ENCODE measurements at places on chromosomes 11 and 22. TPM values are rescaled to one million over a fixed set of nuclear protein-coding genes. Genes with fewer than 3 reads are reported as not detected.

Gene DGCR8
- total RNA-seq: 53.1 TPM

Gene BIRC3
- total RNA-seq: 2.2 TPM

Gene OR8D4
- not detected for total RNA-seq

Gene PRG3
- not detected for total RNA-seq

Gene HBB
- total RNA-seq: not detected

Gene CCDC73
- not detected for total RNA-seq

GRCh38 chr11:117282956-117283355, 8.2 kb upstream of the BACE1-AS start:
- no peaks in the 10 kb centered on the region for H3K27me3 ChIP-seq
- peaks cover 17% of the 10 kb centered on the region for H3K4me1 ChIP-seq
- peaks cover 4% of the 10 kb centered on the region for H3K36me3 ChIP-seq
- no peak overlapping the region for H3K4me3 ChIP-seq

- DNase-seq: no peak
- H3K27me3 ChIP-seq: no peaks in the 10 kb centered on the region
- H3K4me1 ChIP-seq: no peaks in the 10 kb centered on the region
- H3K4me3 ChIP-seq: no peak overlapping the region
- H3K27ac ChIP-seq: no peak overlapping the region
These were observed 119.8 kb upstream of the SORL1-AS1 start for GRCh38 chr11:121572571-121573059.

DNA sequence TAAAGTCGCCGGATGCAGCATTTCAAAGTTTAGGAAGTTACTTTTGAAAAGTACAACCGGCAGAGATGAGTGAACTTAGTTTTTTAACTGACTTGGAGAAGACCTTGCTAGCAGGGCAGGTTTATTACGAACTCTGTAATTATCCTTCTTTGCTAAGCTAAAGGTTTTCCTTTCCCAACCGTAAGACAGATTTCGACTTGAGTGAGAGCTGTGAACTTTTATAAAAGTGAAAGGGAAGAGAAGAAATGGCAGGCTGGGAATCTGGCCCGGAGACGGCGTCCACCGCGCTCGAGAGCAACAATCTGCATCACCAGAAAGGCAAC, 659 bp upstream of the TEAD1 start:
- peak overlapping the region; percentile 91 for H3K27ac ChIP-seq
- H3K4me3 ChIP-seq: peak overlapping the region; percentile 81
- H3K4me1 ChIP-seq: peaks cover 15% of the 10 kb centered on the region
- no peaks in the 10 kb centered on the region for H3K27me3 ChIP-seq
- DNase-seq: no peak
- H3K36me3 ChIP-seq: no peaks in the 10 kb centered on the region

DNA sequence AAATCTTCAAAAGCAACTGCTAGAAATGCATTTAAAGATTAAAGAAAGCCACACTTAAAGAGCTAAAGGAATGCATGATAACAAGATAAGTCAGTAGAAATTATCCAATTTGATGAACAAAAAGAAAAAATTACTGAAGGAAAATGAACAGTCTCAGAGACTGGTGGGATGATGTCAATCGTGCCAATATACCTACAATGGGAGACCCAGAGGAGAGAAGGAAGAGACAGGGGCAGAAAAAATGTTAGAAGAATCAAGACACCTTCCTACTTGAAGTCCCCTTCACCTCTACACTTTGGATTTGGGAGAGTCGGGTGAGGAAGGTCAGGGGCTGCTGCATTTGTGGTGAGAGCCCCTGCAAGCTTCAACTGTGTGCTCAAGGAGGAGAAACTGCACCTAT, 216.3 kb downstream of the BUD13 start:
- no peak for DNase-seq
- no peaks in the 10 kb centered on the region for H3K36me3 ChIP-seq
- H3K27ac ChIP-seq: no peak overlapping the region
- H3K4me3 ChIP-seq: no peak overlapping the region
- no peaks in the 10 kb centered on the region for H3K4me1 ChIP-seq

DNA sequence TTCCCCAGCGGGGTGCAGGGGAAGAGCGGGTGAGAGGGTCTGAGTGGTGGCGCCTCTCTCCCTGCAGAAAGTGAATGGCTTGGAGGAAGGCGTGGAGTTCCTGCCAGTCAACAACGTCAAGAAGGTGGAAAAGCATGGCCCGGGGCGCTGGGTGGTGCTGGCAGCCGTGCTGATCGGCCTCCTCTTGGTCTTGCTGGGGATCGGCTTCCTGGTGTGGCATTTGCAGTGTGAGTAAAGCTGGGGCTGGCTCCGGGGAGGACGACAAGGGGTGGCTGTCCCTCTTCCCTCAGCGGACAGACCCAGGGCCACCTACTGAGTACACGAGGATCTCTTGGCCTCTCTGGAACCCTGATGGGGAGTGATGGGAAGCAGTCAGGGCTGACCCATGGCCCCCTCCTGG, 28.5 kb downstream of the ST14 start:
- H3K36me3 ChIP-seq: peaks cover 9% of the 10 kb centered on the region
- H3K27me3 ChIP-seq: no peaks in the 10 kb centered on the region
- no peak for DNase-seq
- no peak overlapping the region for H3K4me3 ChIP-seq

GRCh38 chr11:57191311-57192219, 9.8 kb downstream of the LRRC55 start:
- no peaks in the 10 kb centered on the region for H3K4me1 ChIP-seq
- no peaks in the 10 kb centered on the region for H3K36me3 ChIP-seq
- DNase-seq: no peak
- H3K27me3 ChIP-seq: no peaks in the 10 kb centered on the region
- H3K27ac ChIP-seq: no peak overlapping the region
- H3K4me3 ChIP-seq: no peak overlapping the region

GRCh38 chr22:23079240-23079768, 9.0 kb downstream of the GNAZ start:
- no peaks in the 10 kb centered on the region for H3K36me3 ChIP-seq
- H3K27me3 ChIP-seq: no peaks in the 10 kb centered on the region
- H3K4me3 ChIP-seq: no peak overlapping the region
- DNase-seq: no peak
- no peak overlapping the region for H3K27ac ChIP-seq

- H3K4me1 ChIP-seq: no peaks in the 10 kb centered on the region
- peaks cover 2% of the 10 kb centered on the region for H3K27me3 ChIP-seq
These were observed 168.8 kb downstream of the BRD1 start for GRCh38 chr22:49658902-49659280.

GRCh38 chr22:29477723-29478318, 2.2 kb upstream of the NEFH start:
- H3K36me3 ChIP-seq: no peaks in the 10 kb centered on the region
- no peaks in the 10 kb centered on the region for H3K4me1 ChIP-seq
- no peak overlapping the region for H3K27ac ChIP-seq
- H3K27me3 ChIP-seq: no peaks in the 10 kb centered on the region

DNA sequence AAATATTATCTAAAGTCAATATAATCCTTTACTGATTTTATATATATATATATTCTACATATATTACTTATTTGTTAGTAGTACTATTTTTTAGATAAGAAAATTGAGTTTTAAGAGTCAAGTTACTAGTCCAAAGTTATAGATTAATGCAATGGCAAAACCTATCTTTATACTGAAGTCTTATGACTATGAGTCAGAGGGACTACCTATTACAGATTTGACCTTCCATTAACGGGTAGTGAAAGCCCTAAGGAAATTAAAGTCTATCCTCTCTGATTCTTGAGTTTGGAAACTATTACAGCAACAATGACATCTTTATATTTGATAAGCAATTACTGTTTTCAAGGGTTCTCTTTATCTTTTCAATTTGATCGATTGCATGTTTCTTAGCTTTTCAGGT, 315.8 kb downstream of the CASP12 start:
- H3K36me3 ChIP-seq: no peaks in the 10 kb centered on the region
- H3K4me3 ChIP-seq: no peak overlapping the region
- no peak for DNase-seq
- H3K4me1 ChIP-seq: no peaks in the 10 kb centered on the region
- H3K27me3 ChIP-seq: no peaks in the 10 kb centered on the region

- H3K4me1 ChIP-seq: peaks cover 24% of the 10 kb centered on the region
- no peak overlapping the region for H3K4me3 ChIP-seq
- DNase-seq: no peak
- H3K27me3 ChIP-seq: no peaks in the 10 kb centered on the region
- H3K27ac ChIP-seq: no peak overlapping the region
These were observed 47.0 kb upstream of the CCDC89 start for GRCh38 chr11:85732965-85733364.

GRCh38 chr11:103927535-103927934, 108.9 kb upstream of the DDI1 start:
- H3K27me3 ChIP-seq: no peaks in the 10 kb centered on the region
- no peak overlapping the region for H3K4me3 ChIP-seq
- no peak overlapping the region for H3K27ac ChIP-seq

All from Caco-2 (cell line).